ENCODE measurements at places on chromosomes 2 and 18.

GRCh38 chr2:74887445-74887951, 53.6 kb downstream of the HK2 start:
- DNase-seq: no peak

DNA sequence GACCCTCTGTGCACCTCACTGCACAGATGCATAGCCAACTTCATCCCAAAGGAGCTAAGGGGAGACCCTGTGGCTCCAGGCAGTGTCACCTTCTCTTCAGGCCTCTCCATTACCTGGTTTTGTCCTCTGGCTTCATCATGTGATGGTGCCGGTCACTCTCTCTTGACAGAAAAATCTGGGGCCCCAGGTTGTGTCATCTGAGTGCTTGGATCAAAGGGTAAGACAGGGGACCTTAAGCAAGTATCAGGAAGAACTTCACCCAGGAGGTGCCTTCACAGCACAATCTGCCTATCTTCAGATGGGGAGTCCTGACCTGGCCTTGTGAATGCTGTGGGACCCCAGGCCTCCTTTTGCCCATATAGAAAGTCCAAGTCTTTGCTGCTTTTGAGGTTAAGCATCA, 104.4 kb downstream of the POLR1A start:
- DNase-seq: no peak

DNA sequence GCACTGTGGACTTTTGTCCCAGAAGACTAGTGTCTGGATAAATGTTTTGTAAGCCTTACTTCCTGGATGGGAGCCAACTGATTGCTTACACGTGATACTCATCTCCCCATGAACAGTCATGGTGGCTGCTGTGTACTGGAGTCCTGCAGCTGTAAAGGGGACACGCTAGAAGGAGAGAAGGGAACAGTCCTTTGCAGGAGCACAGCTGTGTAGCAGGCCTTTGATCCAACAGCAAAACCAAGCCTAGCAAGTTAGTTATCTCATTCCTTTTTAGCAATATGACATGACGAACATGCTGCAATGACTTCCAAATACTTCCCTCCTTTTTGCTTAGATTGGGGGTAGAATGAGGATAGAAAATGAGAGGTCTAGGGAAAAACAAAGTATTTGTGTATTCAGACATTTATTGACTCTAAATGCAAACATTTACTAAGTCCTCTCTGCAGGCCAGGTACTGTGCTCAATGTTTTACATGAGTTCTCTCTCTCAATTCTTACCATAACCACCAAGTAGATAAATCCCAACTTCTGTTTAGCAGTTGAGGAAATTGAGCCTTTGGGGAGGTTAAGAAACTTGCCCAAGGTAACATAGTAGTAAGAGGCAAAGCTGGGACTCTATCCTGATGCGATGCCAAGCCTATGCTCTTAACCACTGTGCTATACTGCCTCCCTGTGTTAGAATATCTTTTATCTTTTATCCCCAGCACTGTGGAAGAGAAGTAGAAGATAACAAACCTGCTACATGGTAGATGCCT, 55.4 kb upstream of the CD28 start:
- DNase-seq: no peak

DNA sequence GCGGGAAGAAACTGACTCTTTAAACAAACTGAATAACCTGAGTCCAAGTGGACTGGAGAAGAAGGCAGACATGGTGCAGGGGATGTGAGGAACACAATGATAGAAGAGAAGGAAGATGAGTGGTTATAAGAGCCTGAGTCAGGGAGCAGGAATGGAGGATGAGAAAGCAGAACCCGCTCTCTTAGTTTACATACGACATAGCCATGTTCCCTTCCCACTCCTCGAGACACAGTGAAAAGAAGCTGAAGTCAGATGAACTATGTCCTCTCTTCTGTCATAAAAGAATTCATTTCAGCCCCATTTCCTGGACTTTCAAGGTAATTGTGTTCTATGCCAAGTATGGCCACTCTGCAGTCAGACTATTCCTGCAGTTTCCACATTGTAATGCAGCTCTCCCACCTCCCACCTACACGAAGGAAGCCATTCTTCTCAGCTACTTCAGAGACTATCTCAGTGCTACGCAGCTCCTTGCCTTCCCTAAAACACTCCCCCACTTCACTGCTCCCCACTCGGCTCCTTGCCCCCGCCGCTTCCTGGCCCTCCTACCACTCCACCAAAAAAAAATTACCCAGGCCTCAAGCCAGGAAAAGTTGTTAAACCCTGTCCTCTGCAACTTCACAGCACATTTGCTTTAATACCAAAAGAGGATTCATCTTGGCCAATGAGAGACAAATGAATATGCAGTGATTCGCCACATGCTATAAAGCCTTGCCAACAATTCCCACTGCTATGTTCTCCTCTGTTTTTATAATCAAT, 323.4 kb upstream of the EPHA4 start:
- no peak for DNase-seq

- no peak for DNase-seq
These were observed 77.2 kb downstream of the LTBP1 start for GRCh38 chr2:33023728-33024500.

DNA sequence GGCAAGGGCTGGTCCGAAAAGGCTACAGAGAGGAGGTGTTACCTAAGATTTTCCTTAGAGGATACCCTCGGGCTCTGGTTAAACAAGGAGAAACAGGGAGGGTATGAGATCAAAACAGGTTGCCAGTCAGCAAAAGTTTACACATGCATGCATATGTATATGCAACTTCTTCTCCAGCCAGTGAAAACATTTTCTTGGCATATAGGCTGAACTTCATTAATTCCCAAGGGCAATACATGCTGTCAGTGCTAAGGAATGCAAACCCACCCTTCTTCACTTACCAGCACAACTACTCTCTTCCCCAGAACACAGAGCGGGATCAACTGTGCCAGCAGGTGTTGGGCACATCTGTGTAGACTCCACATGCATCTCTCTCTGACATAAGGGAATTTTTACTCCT, 176.0 kb downstream of the GFPT1 start:
- no peak for DNase-seq

- DNase-seq: no peak
These were observed 41.3 kb downstream of the ZFP36L2 start for GRCh38 chr2:43185146-43185545.

DNA sequence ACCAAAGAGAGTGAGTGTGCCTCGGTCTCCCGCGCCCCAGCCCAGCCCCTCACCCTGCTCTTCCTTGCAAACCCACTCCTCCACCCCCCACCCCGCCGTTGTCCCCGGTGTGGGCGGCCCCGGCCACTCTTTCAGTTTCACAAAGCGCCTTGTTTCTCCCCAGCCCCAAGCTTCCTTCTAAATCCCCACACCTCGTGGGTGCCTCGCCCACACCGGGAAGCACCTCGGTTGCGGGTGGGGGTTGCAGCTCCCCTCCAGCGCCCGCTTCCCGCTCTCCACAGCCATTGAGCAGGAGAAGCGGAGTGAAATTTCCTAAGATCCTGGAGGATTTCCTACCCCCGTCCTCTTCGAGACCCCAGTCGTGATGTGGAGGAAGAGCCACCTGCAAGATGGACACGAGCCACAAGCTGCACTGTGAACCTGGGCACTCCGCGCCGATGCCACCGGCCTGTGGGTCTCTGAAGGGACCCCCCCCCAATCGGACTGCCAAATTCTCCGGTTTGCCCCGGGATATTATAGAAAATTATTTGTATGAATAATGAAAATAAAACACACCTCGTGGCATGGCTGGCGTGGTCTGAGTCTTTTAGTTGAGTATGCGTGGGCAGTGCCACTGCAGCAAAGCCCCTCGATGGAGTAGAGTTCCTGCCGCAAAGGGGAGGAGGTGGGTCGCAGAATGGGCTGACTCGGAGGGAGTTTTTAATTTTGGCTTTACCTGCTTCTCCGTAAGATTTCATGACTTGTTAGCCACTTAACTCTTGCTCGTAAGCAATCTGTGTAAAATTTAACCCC, 848 bp downstream of the TMSB10 start:
- no peak for DNase-seq

DNA sequence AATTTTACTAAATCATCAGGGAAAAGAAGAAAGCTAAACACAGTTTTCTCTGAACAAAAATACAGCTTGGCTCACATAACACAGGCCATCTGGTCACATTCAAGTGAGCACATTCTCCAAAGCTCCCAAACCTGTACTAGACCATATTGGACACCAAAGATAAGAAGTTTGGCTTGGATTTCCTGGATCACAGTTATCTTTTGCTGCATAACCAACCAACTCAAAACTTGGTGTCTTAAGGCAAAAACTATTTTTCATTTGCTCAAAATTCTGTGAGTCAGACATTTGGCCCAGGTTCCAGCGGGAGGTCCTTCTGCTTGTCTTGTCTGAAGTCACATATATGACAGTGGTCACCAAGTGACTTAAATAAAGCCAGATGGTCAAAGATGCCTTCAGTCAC, 83.2 kb downstream of the GYPC start:
- no peak for DNase-seq

DNA sequence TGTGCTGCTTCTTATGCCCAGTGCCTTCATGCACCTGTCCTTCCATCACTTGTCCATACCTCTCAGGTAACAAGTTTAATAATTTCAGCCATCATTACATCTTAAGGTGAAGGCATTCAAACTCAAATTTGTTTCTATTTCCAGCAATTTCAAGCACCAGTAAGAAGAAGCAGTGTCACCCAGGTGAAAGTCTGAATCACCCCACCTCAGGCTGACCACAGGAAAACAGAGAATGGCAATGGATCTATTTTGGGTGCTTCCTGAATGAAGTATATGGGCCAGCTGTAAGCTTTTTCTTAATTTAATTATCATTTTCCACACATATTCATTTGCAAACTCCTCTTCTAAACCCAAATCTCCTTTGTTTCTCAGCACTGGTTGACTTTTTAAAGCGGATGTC, 372.7 kb upstream of the SOX11 start:
- DNase-seq: no peak

GRCh38 chr2:64213532-64214275, 69.5 kb upstream of the PELI1 start:
- no peak for DNase-seq

- DNase-seq: no peak
These were observed at the start of gene PROM2 for GRCh38 chr2:95274291-95275150. TSS of gene PROM2 (plus strand) at chr2:95274449. CDS start at chr2:95274586, 137 bp downstream.

- no peak for DNase-seq
These were observed 533.1 kb upstream of the CHAC2 start for GRCh38 chr2:53234548-53234903.

DNA sequence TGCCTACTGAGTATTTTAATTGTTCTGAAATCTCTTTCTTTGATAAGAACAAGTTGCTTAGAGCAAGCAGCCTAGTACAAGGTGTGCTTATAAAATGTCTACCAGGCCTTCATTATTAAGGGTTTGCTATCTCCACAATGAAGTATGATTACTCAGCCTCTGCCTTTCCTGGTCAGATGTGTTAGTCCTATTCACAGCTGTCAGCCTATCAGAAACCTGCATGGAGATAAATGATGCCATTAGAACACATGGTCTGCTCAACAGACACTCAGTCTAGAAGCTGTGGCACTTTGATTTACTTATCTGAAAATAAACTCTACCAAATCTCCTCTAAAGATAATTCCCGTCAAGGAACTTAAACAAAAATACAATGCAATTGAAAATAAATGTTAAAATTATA, 448.7 kb downstream of the ERBB4 start:
- DNase-seq: no peak

- DNase-seq: no peak
These were observed 275.3 kb downstream of the DCC start for GRCh38 chr18:52615321-52615720.

DNA sequence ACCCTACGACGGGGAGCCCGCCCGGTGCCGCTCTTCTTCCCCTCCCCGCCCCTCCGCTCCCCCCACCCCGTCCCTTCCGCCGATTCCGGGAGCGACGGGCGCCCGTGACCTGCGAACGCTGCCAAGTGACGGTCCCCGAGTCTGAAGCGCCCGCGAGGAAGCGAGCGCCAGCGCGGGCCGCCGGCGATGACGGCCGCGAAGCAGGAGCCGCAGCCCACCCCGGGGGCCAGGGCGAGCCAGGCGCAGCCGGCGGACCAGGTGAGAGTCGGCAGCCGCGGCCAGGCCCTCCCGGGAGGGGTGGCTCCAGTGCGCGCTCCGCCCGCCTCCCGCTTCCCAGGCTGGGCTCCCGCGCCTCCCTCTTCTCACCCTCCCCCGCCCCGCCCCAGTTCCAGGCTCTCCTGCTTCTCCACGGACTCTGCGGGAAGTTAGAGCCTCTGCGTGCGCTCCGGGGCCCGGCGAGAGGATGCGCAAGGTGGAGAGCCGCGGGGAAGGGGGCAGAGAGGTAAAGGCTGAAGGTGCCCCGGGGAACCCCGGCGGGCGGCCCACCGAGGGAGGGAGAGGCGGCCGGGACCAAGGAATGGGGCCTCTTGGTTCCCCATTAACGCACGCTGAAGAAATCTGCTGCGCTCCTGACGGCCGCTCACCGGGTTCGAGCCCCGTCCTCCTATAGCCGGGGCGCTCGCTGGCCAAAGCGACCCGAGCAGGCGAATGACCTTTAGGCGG, 719.5 kb downstream of the DPP10 start:
- DNase-seq: no peak

DNA sequence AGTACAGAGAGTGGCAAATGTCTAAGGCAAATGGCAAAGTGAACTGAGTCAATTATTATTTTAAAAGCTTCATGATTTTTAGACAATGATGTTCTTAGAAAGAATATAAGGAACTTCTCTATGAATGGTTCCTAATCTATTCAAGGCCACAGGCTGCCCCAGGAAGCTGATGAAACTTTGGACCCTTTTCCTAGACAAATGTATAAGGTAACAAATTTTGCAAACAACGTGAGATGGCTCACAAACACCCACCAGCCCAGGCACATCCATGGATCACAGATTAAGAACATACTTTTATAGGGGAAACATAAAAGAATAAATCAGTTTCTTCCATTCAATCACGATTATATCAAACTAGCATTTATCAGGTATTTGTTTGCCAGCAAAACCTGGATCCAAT, 659.0 kb downstream of the IRS1 start:
- no peak for DNase-seq

DNA sequence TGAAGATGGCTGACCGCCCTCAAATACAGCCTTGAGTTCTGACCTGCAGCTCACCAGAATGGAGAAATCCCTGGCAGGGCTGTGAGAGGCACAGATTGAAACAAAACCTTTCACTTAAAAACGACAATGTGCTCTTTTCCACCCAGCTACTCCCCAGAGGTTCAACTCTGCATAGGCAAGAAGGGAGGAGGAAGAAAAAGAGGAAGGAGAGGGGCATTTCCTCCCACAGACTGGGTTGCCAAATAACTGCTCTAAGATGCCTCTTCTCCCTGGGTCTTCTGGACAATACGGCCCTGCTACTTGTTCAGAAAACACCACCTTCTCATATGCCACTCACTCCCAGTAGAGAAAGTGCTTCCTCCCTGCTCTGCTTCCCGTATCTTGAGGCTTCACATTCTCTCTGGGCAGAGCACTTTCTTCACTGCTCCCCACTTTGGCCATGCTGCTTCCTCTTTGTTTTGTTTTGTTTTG, 136.4 kb upstream of the SLC1A4 start:
- no peak for DNase-seq
